Neural crest cell (in vitro differentiated cells): ENCODE measurements at places on chromosomes 4 and X.

GRCh38 chr4:159284113-159284512, 181.2 kb downstream of the RAPGEF2 start:
- no peaks in the 10 kb centered on the region for H3K27me3 ChIP-seq
- peaks cover 23% of the 10 kb centered on the region for H3K4me1 ChIP-seq

DNA sequence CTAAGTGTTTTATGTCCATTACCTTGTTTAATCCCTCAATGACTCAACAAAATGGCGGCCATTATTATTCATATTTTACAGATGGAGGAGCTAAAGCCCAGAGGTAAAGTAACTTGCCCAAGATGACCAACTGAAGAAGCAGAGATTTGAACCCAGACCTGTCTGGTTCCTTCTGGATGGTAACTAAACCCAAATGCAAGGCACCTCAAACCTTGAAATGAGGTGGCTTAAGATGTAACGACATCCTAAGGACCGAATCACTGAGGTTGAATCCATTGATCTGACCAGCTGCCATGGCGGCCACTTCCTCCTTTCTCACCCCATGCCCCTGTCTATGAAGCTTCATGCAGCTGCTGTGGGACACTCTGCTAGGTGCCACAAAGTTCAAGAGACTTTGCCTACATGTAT, 932 bp downstream of the TLR10 start:
- no peaks in the 10 kb centered on the region for H3K36me3 ChIP-seq
- H3K4me1 ChIP-seq, result peaks cover 3% of the 10 kb centered on the region
- H3K4me3 ChIP-seq, result no peak overlapping the region
- no peak for DNase-seq

GRCh38 chr4:147814376-147814775, 82.5 kb downstream of the ARHGAP10 start:
- H3K27ac ChIP-seq, result no peak overlapping the region
- H3K4me1 ChIP-seq, result no peaks in the 10 kb centered on the region
- no peak for DNase-seq
- no peaks in the 10 kb centered on the region for H3K27me3 ChIP-seq
- no peaks in the 10 kb centered on the region for H3K36me3 ChIP-seq

DNA sequence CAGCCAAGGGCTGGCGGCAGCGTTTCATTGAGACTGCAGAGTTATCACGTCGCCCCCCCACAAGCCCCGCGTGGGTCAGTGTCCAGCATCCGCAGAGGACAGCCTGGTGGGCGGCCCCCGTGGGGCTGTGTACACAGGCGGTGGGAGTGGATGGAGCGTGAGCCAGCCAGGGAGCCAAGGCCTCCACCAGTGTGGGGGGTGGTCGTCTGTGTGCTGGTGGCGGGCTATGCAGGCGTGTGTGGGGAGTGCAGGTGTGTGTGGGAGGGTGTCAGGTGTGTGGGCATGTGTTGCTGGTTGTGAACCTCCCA, 56.5 kb upstream of the NKX1-1 start:
- no peak overlapping the region for H3K4me3 ChIP-seq
- DNase-seq, result no peak
- peaks cover 5% of the 10 kb centered on the region for H3K36me3 ChIP-seq
- no peak overlapping the region for H3K27ac ChIP-seq
- H3K27me3 ChIP-seq, result peaks cover 29% of the 10 kb centered on the region

- DNase-seq, result no peak
- H3K4me1 ChIP-seq, result peaks cover 26% of the 10 kb centered on the region
- H3K4me3 ChIP-seq, result no peak overlapping the region
- no peaks in the 10 kb centered on the region for H3K27me3 ChIP-seq
These were observed 466.6 kb downstream of the INPP4B start for GRCh38 chr4:142379277-142380051.

GRCh38 chr4:2537011-2537830, 774 bp downstream of the FAM193A start:
- peak overlapping the region; percentile 29 for H3K27ac ChIP-seq
- H3K4me1 ChIP-seq, result peaks cover 21% of the 10 kb centered on the region
- peak; percentile 34 for DNase-seq
- H3K27me3 ChIP-seq, result no peaks in the 10 kb centered on the region
- peak overlapping the region; percentile 96 for H3K4me3 ChIP-seq
- H3K36me3 ChIP-seq, result no peaks in the 10 kb centered on the region

GRCh38 chr4:5908876-5909427, 16.1 kb upstream of the CRMP1 start:
- no peaks in the 10 kb centered on the region for H3K36me3 ChIP-seq
- no peak overlapping the region for H3K27ac ChIP-seq
- DNase-seq, result no peak
- H3K4me1 ChIP-seq, result no peaks in the 10 kb centered on the region
- no peak overlapping the region for H3K4me3 ChIP-seq

- no peak for DNase-seq
- no peaks in the 10 kb centered on the region for H3K27me3 ChIP-seq
- no peaks in the 10 kb centered on the region for H3K4me1 ChIP-seq
- no peak overlapping the region for H3K27ac ChIP-seq
- H3K36me3 ChIP-seq, result no peaks in the 10 kb centered on the region
These were observed 28.0 kb downstream of the FRMPD3 start for GRCh38 chrX:107477406-107477805.

DNA sequence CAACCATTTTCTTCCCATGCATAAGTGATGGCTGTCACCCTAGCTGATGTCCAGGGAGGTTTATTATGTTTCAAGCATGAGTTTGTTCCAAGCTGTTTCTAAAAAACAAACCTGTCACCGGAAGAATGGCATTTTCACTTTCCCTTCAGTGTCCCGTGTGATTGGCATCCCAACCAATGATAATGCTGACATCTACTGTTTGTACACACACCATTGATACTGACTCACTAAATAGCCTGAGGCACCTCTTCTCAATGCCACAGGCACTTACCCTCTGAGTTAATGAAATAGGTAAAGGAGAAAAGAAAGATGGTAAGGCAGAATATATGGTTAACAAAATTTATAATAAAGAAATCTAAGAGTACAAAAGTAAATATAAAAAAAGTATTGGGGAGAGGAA, 23.1 kb upstream of the VCX2 start:
- DNase-seq, result no peak
- no peak overlapping the region for H3K27ac ChIP-seq
- H3K36me3 ChIP-seq, result no peaks in the 10 kb centered on the region
- H3K4me1 ChIP-seq, result no peaks in the 10 kb centered on the region
- H3K4me3 ChIP-seq, result no peak overlapping the region

GRCh38 chr4:10458177-10458576, 951 bp upstream of the ZNF518B start:
- H3K4me3 ChIP-seq, result peak overlapping the region; percentile 58
- H3K4me1 ChIP-seq, result peaks cover 36% of the 10 kb centered on the region
- no peak for DNase-seq
- peaks cover 49% of the 10 kb centered on the region for H3K36me3 ChIP-seq
- H3K27me3 ChIP-seq, result peaks cover 44% of the 10 kb centered on the region

- no peak overlapping the region for H3K4me3 ChIP-seq
- H3K27ac ChIP-seq, result no peak overlapping the region
- H3K27me3 ChIP-seq, result no peaks in the 10 kb centered on the region
- H3K36me3 ChIP-seq, result no peaks in the 10 kb centered on the region
- DNase-seq, result no peak
These were observed 36.7 kb upstream of the SORCS2 start for GRCh38 chr4:7155590-7156071.

DNA sequence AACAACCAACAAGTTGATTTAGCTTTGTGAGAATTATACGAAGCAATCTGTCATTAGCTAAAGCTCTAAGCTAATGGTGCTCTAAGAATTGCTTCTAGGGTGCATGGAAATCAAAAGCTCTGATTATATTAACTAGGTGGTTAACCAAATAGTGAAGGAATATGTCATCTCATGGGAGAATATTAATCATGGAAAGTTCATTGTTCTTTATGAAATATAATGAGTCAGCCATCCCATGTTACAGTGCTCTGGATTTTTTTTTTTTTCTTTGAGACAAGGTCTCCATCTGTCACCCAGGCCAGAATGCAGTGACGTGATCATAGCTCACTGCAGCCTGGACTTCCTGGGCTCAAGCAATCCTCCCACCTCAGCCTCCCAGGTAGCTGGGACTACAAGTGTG, 10.5 kb downstream of the DCAF8L2 start:
- no peaks in the 10 kb centered on the region for H3K36me3 ChIP-seq
- peaks cover 11% of the 10 kb centered on the region for H3K4me1 ChIP-seq
- DNase-seq, result no peak
- H3K27ac ChIP-seq, result no peak overlapping the region
- no peak overlapping the region for H3K4me3 ChIP-seq
- H3K27me3 ChIP-seq, result no peaks in the 10 kb centered on the region

DNA sequence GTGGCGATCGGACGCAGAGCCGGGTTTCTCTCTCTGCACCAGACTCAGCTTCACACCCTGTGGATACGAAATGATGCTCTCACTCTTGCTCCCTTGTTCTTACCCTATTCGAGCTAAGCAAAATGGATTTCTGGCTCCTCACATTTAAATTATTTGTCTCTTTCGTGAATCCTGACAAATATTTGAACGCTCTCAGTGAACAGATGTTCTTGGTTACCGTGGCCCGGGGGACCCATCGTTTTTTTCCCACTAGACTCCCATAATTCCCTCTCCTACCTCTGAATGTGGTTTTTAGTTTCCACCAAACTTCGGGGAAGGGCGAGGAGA, 630 bp downstream of the SMARCA5 start:
- H3K4me3 ChIP-seq, result peak overlapping the region; percentile 99
- peaks cover 10% of the 10 kb centered on the region for H3K36me3 ChIP-seq
- no peak for DNase-seq
- H3K4me1 ChIP-seq, result peaks cover 31% of the 10 kb centered on the region
- peak overlapping the region; percentile 99 for H3K27ac ChIP-seq

- no peak overlapping the region for H3K27ac ChIP-seq
- H3K4me3 ChIP-seq, result no peak overlapping the region
- H3K27me3 ChIP-seq, result no peaks in the 10 kb centered on the region
- no peaks in the 10 kb centered on the region for H3K36me3 ChIP-seq
- no peak for DNase-seq
- peaks cover 11% of the 10 kb centered on the region for H3K4me1 ChIP-seq
These were observed 42.0 kb upstream of the FBXW7 start for GRCh38 chr4:152577708-152578396.

GRCh38 chrX:19677121-19677520, 161.8 kb upstream of the MAP3K15 start:
- peaks cover 5% of the 10 kb centered on the region for H3K36me3 ChIP-seq
- H3K4me3 ChIP-seq, result no peak overlapping the region
- no peak overlapping the region for H3K27ac ChIP-seq

DNA sequence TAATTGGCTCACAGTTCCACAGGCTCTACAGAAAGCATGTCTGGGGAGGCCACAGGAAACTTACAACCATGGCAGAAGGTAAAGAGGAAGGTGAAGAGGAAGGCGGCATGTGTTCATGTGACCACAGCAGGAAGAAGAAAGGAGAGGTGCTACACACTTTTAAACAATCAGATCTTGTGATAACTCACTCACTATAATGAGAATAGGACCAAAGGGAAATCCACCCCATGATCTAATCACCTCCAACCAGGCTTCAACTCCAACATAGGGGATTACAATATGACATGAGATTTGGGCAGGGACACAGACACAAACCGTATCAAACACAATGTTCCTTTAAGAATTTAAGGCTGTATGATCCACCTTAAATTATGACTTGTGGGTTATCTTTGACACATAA, 10.5 kb upstream of the PGM2 start:
- H3K36me3 ChIP-seq, result peaks cover 5% of the 10 kb centered on the region
- H3K4me3 ChIP-seq, result no peak overlapping the region
- DNase-seq, result no peak
- no peaks in the 10 kb centered on the region for H3K27me3 ChIP-seq
- peaks cover 6% of the 10 kb centered on the region for H3K4me1 ChIP-seq

DNA sequence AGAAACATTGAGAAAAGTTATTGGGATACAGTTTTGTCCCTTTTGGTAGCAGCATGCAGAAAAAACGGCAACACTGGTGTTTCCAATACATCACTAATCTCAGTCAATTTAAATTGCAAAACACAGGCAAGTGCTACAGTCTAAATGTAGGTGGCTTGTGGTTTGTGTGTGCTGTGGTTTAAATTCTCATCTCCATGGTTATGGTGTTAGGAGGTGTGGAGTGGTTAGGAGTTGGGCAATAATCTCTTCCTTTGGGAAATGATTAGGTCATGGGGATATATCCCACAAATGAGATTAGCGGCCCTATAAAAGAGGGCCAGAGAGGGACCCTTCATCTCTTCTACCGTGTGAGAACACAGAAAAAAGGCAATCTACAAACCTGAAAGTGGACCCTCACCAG, 1344.3 kb downstream of the ADGRL3 start:
- H3K36me3 ChIP-seq, result no peaks in the 10 kb centered on the region
- H3K4me3 ChIP-seq, result no peak overlapping the region
- no peaks in the 10 kb centered on the region for H3K27me3 ChIP-seq
- DNase-seq, result no peak
- peaks cover 4% of the 10 kb centered on the region for H3K4me1 ChIP-seq

DNA sequence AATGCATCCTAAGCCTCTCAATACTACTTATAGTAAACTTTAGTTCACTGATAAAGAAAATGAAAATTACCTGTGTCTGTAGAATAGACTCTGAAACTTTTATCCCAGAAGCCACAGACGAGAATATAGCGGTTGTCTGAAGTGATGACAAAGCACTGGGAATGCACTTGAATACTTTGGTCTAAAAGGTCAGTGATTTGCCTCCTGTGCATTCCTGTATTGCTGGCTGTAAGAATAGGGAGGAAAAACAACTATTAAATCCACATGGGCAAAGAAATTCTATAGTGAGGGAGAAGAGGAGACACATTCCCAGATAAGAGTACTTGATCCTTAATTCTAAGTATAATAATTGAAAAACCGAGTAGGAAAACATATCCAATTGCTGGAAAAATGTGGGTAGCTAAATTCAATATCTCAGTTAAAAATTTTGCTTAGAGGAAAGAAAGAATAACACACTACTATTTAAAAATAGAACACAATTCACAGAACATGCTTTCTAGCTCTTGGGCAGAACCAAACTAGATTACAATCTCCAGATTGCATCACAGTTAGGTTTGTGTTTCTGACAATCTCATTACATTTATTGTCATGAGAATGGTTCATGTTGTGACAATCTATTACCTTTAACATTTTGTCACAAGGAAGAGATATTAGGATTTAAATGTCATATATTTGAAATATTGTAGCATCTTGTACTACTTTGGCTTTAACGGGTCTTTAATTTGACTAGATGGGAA, 232.1 kb downstream of the DCLK2 start:
- no peaks in the 10 kb centered on the region for H3K27me3 ChIP-seq
- no peak for DNase-seq
- no peak overlapping the region for H3K4me3 ChIP-seq
- no peaks in the 10 kb centered on the region for H3K36me3 ChIP-seq
- peaks cover 4% of the 10 kb centered on the region for H3K4me1 ChIP-seq

GRCh38 chr4:176746846-176747245, 45.9 kb downstream of the VEGFC start:
- no peaks in the 10 kb centered on the region for H3K36me3 ChIP-seq
- no peak for DNase-seq
- H3K27ac ChIP-seq, result no peak overlapping the region
- no peaks in the 10 kb centered on the region for H3K27me3 ChIP-seq

GRCh38 chr4:120132935-120133334, 66.3 kb upstream of the MAD2L1 start:
- H3K27me3 ChIP-seq, result no peaks in the 10 kb centered on the region
- no peak for DNase-seq
- H3K4me3 ChIP-seq, result no peak overlapping the region
- H3K4me1 ChIP-seq, result no peaks in the 10 kb centered on the region

DNA sequence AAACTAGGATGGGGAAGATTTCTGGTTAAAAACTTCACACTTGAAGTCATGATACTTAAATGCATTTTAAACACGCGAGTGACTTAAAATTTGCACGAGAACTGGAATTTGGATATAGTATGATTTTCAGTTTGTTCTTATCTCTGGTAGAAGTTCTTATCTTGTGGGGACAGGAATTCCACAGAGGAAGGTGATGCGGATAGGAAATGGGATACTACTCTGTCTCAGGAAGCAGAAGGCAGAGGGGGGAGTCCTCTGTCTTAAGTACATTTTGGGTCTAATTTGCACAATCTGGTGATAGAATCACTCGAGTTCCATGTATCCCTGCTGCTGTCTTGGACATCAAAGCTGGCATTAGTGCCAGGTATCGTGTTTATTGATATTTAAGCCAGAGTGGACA, 53.3 kb downstream of the TLL1 start:
- H3K27ac ChIP-seq, result no peak overlapping the region
- no peaks in the 10 kb centered on the region for H3K4me1 ChIP-seq
- no peaks in the 10 kb centered on the region for H3K27me3 ChIP-seq
- H3K36me3 ChIP-seq, result no peaks in the 10 kb centered on the region
